ENCODE measurements at places on chromosomes 7 and 10.

DNA sequence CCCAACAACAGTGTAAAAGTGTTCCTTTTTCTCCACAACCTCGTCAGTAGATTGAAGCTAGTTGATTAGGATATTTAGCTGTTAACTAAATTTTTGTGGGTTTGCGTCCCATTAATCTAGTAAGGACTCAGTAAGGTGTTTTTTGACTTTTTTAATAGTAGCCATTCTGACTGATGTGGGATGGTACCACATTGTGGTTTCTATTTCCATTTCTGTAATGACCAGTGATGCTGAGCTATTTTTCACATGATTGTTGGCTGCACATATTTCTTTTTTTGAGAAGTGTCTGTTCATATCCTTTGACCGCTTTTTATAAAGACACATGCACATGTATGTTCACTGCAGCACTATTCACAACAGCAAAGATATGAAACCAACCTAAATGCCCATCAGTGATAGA, 5.6 kb upstream of the LRRN3 start:
- no peak for DNase-seq

- DNase-seq, result no peak
Measured at GRCh38 chr10:13989616-13990015, 341.1 kb downstream of the FRMD4A start.

- DNase-seq, result no peak
Measured at GRCh38 chr7:119522698-119523097, 750.3 kb upstream of the KCND2 start.

DNA sequence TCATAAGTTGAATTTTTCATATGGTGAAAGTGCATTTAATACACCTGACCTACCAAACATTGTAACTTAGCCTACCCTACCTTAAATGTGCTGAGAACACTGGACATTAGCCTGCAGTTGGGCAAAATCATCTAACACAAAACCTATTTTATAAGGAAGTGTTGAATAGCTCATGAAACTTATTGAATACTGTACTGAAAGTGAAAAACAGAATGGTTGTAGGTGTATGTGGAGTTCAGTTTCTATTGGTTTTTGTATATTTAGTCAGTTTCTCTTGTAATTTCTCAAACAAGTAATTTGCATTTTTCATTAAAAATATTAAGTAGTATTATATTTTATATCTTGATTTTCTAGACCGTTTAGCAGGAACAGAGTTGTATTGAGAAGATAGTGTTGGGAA, 15.3 kb downstream of the CCDC7 start:
- DNase-seq, result no peak

GRCh38 chr10:19480353-19480752, 335.9 kb upstream of the PLXDC2 start:
- no peak for DNase-seq

GRCh38 chr10:109988212-109988596, 19.6 kb upstream of the ADD3 start:
- no peak for DNase-seq

GRCh38 chr7:45627691-45628456, 53.7 kb downstream of the ADCY1 start:
- no peak for DNase-seq

GRCh38 chr10:3425716-3426115, 253.1 kb upstream of the PITRM1 start:
- DNase-seq, result no peak

- DNase-seq, result no peak
Measured at GRCh38 chr7:42319631-42320030, 82.6 kb upstream of the GLI3 start.

DNA sequence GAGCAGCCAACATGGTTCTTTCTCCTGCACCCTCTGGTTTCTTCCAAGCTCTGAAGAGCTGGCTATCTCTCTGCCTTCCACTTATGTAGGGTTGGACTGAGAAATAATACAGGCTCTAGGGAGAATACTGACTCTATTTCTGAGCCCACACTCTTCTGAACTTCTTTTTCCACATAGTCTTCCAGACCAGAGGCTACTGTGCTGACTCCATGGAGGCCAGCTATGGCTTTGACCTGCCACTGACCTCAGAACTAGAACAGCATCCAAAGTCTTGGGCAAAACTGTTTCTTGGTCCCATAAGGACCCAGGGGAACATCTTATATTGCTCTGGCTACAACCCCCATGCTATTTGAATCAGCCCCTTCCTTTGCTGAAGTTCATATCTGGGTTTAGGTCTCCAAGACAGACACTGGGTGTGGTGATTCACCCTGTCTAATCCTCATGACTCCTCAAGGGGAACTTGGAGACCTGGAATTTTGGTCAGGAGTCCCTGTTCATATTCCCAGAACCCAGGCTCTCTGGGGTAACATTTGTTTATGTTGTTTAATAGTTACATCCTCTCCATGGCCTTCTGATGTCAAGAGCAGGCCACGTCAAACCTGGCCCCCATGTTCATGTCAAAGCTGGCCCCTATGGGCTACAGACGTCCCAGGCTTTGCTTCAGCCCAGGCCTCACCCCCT, 12.1 kb upstream of the PLAU start:
- no peak for DNase-seq

DNA sequence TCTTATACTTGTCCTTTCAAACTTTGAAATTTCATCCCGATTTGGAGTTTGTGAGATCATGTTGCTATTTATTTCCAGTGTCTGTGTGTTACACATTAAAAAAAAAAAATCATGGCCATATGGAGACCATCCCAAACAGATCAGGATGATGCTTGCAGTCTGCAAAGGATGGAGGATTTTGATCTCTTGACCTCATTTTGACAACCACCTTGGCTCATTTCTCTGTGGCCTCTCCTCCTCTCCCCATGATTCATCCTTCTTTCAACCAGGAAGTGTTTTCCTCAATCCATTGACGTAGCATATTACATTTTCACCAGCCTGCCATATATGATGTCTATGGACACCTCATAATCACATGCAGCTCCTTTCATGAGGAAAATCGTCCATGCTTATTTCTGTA, 68.9 kb upstream of the INSYN2A start:
- no peak for DNase-seq

- DNase-seq, result no peak
Measured at GRCh38 chr10:42941790-42942189, 135.1 kb upstream of the RET start.

DNA sequence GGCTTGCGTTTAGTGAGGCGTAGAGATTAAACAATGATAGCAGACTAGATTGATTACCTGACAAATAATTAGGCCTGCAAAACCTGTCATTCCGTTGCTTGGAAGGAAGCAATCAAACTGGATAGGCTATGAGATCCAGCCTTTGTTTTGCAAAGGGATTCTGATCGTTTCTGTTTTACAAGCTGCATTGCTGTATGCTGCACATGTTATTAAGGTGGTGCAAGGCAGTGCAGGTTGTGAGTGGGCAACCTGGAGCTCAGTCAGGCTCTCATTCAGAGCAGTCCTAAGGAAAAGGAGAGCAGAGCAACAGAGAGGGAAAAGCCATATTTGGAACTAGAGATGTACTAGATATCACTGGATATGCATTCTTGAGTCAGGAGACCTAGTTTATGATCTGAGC, 6.9 kb upstream of the NOBOX start:
- no peak for DNase-seq

DNA sequence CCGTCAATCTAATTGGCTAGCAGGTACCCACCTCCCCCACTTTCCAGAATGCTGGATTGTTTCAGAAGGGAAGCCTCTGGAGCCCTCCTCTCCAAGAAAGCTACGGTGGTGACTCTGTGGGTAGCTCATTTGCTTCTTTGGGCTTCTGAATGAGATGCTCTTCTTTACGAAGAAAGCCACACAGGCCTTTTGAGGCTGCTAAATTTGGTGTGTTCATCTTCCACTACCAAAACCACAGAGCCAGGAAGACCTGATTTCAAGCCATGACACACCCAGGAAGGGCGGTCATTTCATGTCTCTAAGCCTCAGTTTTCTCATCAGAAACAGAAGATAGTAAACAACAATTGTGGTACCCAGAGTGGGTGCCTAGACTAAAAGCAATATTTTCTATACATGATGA, 901.2 kb downstream of the KCNMA1 start:
- DNase-seq, result no peak

DNA sequence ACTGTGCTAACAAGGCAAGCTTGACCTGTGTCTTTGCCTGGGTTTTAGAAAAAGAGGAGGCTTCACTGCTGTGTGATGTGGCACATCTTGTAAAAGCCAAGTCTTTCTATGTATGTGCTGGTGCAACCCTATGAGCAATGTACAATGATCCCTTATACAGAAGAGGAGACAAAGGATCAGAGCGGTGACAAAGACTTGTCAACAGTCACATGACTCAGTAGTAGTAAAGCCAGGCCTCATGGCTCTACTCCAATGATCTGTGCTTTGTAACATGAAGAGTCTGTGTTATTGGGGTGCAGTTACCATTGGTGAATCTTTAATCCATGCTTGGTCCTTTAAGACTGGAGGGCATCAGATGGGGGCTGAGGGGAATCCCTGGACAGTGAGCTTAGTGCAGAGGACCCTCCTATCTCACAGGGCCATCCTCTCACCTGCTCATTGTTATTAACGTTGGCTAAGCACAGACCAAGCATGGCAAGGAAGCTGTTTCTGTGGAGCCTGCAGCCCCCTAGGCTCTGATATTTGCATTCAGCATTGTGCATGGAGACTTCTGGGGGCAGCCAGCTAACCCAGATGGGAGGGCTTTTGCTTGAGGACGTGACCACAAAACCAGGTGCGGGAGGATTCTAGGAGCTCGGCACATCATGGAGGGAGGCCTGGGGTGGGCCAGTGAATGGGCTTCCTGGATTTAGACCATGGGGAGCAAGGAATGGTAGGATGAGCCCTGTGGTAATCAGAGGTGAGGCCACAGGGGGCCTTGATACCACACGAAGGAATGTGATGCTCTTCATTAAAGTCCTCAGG, 308.8 kb upstream of the ZNF32 start:
- DNase-seq, result no peak

GRCh38 chr10:49138361-49138891, 4.6 kb upstream of the FAM170B start:
- DNase-seq, result no peak

GRCh38 chr7:90536449-90536848, 59.7 kb upstream of the CDK14 start:
- DNase-seq, result no peak

GRCh38 chr10:27446091-27446918, 57.8 kb upstream of the RAB18 start:
- peak; percentile 21 for DNase-seq

- DNase-seq, result no peak
Measured at GRCh38 chr7:29499932-29500331, 63.7 kb upstream of the PRR15 start.

DNA sequence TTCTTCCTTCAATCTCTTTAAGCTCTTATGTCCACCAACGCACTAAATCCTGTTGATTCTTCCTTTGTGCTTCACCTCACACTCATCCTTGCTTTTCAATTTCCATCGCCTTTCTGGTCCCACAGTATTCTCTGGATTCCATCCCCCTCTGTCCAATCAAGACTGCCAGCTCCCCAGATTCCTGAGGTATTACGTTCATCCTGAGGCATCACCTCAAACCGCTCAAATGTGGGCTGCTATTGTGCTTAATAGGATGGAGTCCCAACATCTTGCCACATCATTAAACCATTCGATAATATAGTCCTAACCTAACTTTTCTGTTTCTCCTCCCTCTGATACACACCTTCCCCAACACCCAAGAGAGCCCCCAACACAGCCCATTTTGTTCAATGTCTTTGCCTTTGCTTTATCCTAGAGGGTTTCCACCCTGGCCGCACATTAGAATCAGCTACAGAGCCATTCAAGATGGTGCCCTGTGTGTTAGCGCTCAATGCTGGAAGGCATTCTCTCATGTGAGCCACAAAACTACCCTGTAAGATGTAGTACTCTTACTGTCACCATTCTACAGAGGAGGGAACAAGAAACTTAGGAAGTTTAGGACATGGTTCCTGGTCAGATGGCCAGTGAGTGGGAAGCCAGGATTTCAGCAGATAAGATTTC, 79.5 kb upstream of the LEP start:
- no peak for DNase-seq

GRCh38 chr10:86840498-86840897, 84.1 kb downstream of the BMPR1A start:
- no peak for DNase-seq

DNA sequence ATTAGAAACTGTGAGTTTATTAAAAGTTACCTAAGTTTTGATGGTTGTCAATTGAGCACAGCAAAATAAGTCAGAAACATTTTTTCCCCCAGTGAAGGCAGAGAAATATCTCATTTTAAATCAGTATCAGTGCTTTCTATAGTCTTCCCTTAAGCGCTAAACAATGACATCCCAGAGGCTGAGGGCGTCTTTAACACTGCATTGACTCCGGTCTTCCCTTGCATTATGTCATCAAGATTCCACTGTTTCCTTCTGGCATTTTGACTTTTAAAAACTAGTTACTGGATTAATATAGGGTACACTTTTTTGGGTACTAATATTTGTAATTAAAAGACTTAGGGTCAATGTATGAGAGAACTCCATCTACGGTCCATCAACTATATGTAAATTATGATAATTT, 3.9 kb downstream of the GLUD1 start:
- no peak for DNase-seq

DNA sequence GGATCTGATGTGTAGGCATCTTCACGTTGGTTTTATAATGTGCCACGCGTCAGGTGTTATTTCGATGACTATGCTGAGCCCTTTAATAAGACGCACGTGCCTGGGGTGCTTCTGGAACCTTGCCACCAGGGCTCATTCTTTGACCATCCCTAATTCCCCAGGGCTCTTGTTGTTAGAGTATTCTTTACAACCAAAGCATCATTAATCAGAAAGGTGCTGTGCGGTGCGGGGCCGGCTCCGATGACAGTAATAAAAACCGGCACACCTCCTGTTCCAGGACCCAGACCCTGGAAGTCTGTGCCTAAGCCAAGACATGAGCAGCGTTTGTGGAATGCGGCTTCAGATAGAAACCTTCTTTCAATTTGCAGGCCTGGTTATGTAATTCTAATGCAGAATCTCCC, 58.4 kb downstream of the MGMT start:
- DNase-seq, result no peak

DNA sequence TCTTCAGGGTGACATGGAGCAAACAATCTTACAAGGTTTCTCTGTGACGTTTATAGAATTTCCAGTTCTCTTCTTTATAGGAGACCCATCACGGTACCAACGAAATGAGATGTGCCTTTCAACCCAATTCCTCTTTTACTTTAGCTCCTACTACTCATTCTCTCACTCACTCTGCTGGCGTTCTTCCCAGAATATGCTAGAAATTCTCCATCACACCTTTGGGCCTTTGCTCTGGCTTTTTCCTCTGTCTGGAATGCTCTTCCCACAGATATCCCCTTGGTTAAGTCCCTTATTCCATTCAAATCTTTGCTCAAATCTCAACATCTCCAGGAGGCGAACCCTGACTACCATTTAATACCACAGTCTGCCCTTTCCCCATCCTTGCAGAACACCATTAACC, 39.0 kb downstream of the SEMA3C start:
- no peak for DNase-seq

Measured in renal pelvis (tissue), 12 donors.